Aorta (tissue), 5 donors: ENCODE measurements at places on chromosomes 11 and 22. TPM values are rescaled to one million over a fixed set of nuclear protein-coding genes. Genes with fewer than 3 reads are reported as not detected.
A peak's percentile ranks its signal among the peaks of the same experiment; 100 is the strongest.

DNA sequence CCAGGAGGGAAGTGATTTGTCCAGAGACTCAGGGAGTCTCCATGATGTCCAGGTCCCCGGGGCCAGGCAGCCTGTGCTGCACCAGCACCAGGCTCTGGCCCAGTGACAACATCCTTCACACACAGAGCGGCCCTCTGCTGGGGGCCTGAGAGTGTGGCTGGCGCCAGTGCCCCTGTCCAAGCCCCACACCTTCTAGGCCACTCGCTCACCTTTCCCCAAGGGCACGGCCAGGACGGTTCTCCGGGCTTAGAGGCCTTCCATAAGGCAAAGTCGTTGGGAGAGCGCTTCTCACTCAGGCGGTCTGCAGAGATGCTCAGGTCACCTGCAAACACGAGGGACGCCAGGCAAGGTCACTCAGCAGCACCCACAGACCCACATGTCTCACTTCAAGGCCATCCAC lies 27.9 kb upstream of the NAP1L4 start:
- H3K27ac ChIP-seq: no peak overlapping the region
- no peaks in the 10 kb centered on the region for H3K4me1 ChIP-seq

DNA sequence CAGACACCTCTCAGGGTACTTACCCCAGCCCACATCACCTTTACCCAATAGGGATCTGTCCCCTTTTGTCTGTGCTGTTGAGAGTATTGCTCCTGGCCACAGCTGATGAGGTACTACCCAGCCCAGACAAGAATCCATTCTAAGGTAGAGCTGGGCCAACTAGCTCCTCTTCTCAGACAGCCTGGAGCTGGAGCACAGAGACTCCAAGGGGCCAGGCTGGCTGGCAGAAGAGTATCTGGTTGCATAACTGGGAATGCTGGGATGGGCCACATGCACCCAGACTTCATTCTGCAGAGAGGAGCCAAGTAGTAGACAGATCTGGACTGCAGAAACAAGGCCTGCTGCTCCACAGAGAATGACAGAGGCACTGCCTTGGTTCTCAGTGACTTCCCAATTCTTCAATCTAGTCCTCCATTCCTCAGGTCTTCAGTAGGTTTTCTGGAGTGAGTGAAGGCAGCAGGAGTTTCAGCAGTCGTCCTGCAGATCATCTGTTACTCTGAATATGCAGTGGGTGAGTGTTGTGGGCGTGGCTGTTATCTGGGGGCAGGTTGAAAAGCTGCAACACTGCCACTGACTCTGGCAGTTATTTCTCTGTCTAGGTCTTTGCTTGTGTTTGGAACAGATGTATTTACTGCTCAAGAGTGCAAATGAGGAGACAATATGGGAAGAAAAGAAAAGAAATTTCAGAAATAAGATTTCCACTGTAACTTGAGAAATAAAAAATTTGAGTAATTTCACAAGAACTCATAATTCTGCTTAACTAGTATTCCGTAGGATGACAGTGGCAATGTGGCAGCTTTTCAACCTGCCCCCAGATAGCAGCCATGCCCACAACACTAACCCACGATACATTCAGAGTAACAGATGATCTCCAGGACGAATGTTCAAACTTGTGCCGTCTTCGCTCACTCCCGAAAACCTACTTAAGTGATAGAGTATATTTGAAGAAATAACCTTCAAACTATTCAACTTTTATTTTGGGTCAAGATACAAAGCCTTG lies 34.9 kb downstream of the MAPK1 start:
- no peaks in the 10 kb centered on the region for H3K36me3 ChIP-seq
- peak overlapping the region; percentile 2 for H3K27ac ChIP-seq
- H3K27me3 ChIP-seq: no peaks in the 10 kb centered on the region
- no peak for DNase-seq
- no peak overlapping the region for H3K4me3 ChIP-seq

- no peak overlapping the region for H3K27ac ChIP-seq
- H3K4me1 ChIP-seq: peaks cover 3% of the 10 kb centered on the region
- no peak for DNase-seq
- no peak overlapping the region for H3K4me3 ChIP-seq
Observed at GRCh38 chr11:14320020-14320419, 39.0 kb downstream of the RRAS2 start.

GRCh38 chr11:115297330-115297729 lies 206.9 kb downstream of the CADM1 start:
- no peaks in the 10 kb centered on the region for H3K27me3 ChIP-seq
- no peaks in the 10 kb centered on the region for H3K4me1 ChIP-seq
- no peaks in the 10 kb centered on the region for H3K36me3 ChIP-seq
- no peak for DNase-seq

GRCh38 chr22:31144223-31144622 lies 3.9 kb upstream of the PLA2G3 start:
- no peak overlapping the region for H3K27ac ChIP-seq
- no peaks in the 10 kb centered on the region for H3K27me3 ChIP-seq
- H3K4me1 ChIP-seq: no peaks in the 10 kb centered on the region
- DNase-seq: no peak
- H3K4me3 ChIP-seq: no peak overlapping the region

GRCh38 chr11:46895821-46896220 lies 22.5 kb downstream of the LRP4 start:
- H3K4me3 ChIP-seq: no peak overlapping the region
- no peaks in the 10 kb centered on the region for H3K36me3 ChIP-seq
- peak; percentile 80 for DNase-seq
- H3K4me1 ChIP-seq: no peaks in the 10 kb centered on the region
- H3K27me3 ChIP-seq: no peaks in the 10 kb centered on the region

DNA sequence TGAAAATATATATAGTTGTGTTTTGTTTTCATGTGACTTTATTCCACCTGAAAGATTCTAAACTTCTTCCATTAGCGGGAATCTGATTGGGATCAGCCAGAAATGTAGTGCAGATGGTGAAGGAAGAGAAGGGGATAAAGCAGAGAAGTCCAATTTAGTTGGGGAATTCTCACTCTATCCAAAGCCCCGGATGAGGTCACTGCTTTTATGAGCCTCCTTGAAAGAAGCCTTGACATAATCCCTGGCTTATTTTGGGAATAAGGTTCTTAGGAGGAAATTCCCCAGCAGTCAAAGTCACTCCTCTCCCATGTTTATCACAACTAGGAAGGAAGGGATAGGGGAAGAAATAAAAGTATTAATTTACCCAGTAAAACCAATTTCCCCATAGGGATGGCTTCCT lies 41.1 kb downstream of the OSBP start:
- no peaks in the 10 kb centered on the region for H3K4me1 ChIP-seq
- H3K27me3 ChIP-seq: no peaks in the 10 kb centered on the region
- no peak overlapping the region for H3K4me3 ChIP-seq
- H3K36me3 ChIP-seq: peaks cover 11% of the 10 kb centered on the region
- H3K27ac ChIP-seq: no peak overlapping the region

DNA sequence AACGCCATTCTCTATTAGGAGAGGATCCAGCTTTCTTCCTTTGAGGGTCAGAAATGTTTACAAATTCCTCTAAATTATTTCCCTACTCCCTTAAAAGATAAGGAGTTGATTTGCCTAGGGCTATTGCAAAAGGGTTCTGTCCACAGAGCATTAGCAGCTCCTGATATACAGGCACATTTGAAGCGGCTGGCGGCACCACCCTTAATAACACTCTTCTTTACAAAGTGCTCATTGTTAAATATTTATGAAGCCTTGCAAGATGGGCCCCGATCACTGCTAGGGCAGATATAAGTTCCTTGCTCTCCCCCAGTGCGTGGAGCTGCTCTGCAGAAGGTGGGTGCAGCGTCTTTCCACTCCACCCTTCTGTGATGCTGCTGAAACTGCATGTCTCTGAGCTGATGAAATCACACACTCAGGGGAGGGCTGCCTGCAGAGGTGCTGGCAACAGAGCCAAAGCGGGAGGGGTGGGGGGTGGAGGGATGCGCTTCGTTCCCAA lies 116.7 kb upstream of the NTM start:
- no peaks in the 10 kb centered on the region for H3K36me3 ChIP-seq
- H3K27me3 ChIP-seq: no peaks in the 10 kb centered on the region
- no peak overlapping the region for H3K4me3 ChIP-seq
- no peak for DNase-seq

DNA sequence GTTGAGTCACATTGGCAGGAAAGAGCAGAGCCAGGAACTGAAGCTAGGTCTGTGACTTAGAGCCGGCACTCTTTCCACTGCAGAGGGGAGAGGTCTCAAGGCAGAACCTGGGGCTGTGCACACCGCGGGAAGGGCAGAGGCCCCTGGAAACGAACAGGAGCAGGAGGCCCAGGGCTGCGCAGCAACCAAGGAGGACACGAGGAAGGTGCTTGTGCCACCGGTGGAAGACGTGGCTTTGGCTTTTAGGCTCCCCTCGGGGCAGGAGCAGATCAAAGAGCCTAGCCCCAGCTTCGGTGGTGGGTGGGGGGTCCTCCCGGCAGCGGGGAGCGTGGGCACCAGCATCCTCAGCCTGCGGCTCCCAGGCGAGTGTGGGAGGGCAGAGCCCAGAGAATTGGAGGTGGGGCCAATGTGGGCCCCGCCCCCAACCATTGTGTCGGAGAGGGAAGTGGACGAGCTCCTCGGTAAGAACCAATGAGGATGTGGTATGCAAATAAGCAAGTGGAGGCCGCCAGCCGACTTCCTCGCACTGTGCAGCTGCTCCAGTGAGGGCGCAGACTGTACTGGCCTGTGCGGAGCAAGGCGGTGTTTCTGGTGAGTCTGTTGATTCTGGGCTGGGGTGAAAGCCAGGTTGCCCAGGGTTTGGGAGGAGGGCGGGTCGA lies at the start of gene CCDC116:
Gene CCDC116, plus strand, starts transcription at position 524 of the 659 bp plus-strand sequence. CDS start 422 bp downstream, outside the sequence.
- H3K27me3 ChIP-seq: no peaks in the 10 kb centered on the region
- H3K4me1 ChIP-seq: no peaks in the 10 kb centered on the region
- no peaks in the 10 kb centered on the region for H3K36me3 ChIP-seq
- no peak for DNase-seq
- H3K27ac ChIP-seq: no peak within 1 kb of the TSS

- no peaks in the 10 kb centered on the region for H3K36me3 ChIP-seq
- DNase-seq: no peak
- H3K4me3 ChIP-seq: no peak overlapping the region
- H3K4me1 ChIP-seq: no peaks in the 10 kb centered on the region
Observed at GRCh38 chr11:7383406-7383805, 101.9 kb upstream of the OLFML1 start.

The OR51B2 gene
- total RNA-seq: not detected

The PANX3 gene
- not detected for total RNA-seq

The FXYD6 gene
- 28.7 TPM for total RNA-seq

The SLC29A2 gene
- 3.3 TPM for total RNA-seq
